AG08396 (cell line): ENCODE measurements at places on chromosomes 2 and 18.

- no peak for DNase-seq
Measured at GRCh38 chr2:236636714-236637470, 67.3 kb downstream of the ACKR3 start.

DNA sequence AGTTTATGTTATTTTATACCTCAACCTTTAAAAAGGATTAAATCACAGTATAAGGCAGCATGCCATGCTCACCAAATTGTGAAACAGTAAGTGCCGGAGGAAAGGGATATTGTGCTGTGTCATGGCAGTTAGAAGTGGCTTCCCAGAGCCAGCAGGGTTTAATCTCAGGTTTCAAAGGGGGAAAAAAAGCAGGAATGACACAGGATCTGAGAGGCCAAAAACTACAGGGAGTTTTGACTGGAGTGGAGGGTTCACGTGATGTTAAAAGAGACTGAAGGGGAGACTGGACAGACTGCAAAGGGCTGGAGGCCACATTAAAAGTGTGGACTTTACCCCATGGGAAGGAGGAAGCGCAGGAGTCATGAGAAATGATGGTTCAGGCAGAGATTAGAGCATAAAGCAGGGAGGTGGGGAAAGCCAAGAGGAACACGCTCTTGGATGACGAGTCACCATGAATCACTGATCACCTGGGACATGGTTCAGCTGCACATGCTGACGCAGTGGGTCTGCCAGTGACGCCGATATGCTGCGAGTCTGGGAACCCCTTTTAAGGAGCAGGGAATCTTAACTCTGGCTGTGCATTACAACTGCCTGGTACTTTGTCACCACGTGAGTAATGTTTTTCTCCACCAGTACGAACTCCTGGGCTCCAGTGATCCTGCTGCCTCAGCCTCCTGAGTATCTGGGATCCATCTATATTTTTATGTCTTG lies 6.1 kb downstream of the CHMP1B start:
- peak; percentile 89 for DNase-seq

- no peak for DNase-seq
Measured at GRCh38 chr2:205593891-205594290, 88.4 kb upstream of the NRP2 start.

- DNase-seq = no peak
Measured at GRCh38 chr2:43170405-43171105, 55.9 kb downstream of the ZFP36L2 start.

GRCh38 chr2:228786901-228787300 lies 484.2 kb downstream of the PID1 start:
- DNase-seq = no peak

DNA sequence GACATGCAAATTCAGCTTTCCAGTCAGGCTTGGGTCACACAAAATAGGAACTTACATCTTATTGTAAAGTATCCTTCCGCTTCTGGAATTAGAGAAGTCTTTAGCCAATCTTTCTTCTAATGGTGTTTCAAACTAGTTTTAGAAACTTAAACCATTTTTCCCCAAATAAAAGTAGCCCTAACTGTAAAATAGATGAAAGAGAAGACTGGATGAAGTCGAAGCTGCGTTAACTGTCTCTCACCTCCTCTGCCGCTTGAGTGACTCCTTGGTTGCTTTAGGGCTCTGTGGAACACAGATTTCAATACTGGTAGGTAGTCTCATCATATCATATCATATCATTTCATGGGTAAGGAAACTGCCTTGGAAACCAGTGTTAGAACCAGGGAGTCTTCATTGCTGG lies 498.4 kb downstream of the XIRP2 start:
- no peak for DNase-seq

GRCh38 chr18:79983253-79983652 lies 5.1 kb downstream of the TXNL4A start:
- no peak for DNase-seq

DNA sequence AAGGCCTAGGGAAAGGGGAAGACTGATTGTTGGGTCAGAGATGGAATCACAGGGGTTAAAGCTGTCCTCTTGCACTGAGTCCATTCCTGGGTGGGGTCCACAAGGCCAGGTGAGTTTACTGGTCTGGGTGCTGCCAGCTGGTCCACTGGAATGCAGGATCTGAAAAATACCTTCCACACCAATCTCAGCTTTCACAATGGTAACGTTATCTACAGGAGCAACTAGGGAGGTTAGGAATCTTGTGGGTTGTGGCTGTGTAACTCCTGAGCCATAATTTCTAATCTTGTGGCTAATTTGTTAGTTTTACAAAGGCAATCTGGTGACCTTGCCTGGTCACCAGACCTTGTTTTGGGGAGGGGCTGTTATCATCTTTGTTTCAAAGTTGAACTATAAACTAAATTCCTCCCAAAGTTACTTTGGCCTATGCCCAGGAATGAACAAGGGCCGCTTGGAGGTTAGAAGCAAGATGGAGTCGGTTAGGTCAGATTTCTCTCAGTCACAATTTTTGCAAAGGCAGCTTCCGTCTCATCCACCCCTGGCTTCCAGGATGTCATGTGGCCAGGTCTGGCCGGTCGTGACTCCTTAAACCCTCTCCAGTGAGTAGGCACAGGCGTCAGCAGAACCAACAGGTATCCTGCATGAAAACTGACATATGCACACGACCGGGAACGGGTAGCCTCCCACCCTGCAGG lies 123.3 kb upstream of the SH3BP4 start:
- DNase-seq = no peak

- DNase-seq = no peak
Measured at GRCh38 chr2:176589825-176590440, 320.7 kb downstream of the MTX2 start.

GRCh38 chr2:221399183-221399582 lies 172.9 kb downstream of the EPHA4 start:
- DNase-seq = no peak

GRCh38 chr18:56065086-56065485 lies 477.1 kb upstream of the TCF4 start:
- no peak for DNase-seq

- peak; percentile 78 for DNase-seq
Measured at GRCh38 chr18:45014047-45014501, 333.4 kb downstream of the SETBP1 start.

DNA sequence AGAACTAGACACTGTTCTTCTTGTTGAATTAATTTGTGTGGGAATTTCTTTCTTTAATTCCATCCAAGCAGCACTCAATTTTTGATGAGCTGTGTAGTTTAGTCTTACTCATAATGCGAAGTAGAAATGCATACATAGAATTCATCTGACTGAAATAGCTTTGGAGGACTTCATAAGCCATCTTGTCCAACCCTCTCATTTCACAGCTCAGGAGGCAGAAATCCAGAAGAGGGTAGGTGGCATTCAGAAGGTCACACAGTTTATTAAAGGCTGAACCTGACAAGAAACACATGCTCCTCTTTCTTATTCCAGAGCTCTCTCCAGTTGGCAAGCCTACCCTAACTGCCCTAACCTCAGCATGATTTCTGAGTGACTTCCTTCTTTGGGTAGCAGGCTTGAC lies 169.2 kb upstream of the NOSTRIN start:
- no peak for DNase-seq

GRCh38 chr18:48924630-48925490 lies 25.9 kb downstream of the SMAD7 start:
- no peak for DNase-seq

- DNase-seq = no peak
Measured at GRCh38 chr2:220191737-220192136, 564.3 kb downstream of the SLC4A3 start.

- DNase-seq = no peak
Measured at GRCh38 chr2:106343274-106343673, 124.9 kb downstream of the RGPD3 start.

DNA sequence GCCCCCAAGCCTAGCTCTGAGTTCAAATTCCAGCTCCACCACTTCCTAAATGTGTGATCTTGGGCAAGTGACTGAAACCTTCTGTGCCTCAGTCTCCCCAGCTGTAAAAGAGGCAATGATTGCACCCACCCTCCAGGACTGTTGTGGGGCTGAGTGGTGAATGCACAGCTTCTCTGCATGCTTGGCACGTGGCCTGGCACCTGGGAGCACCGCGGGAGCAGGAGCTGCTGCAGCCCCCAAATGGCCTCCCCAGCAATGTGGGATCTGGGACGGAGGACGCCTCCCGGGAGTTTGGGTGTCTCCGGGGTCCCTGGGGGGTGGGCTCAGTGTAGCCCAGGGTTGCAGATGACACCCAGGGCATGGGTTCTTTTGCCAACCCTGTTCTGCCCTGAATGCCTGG lies 1.6 kb downstream of the KLHL30 start:
- DNase-seq = no peak

DNA sequence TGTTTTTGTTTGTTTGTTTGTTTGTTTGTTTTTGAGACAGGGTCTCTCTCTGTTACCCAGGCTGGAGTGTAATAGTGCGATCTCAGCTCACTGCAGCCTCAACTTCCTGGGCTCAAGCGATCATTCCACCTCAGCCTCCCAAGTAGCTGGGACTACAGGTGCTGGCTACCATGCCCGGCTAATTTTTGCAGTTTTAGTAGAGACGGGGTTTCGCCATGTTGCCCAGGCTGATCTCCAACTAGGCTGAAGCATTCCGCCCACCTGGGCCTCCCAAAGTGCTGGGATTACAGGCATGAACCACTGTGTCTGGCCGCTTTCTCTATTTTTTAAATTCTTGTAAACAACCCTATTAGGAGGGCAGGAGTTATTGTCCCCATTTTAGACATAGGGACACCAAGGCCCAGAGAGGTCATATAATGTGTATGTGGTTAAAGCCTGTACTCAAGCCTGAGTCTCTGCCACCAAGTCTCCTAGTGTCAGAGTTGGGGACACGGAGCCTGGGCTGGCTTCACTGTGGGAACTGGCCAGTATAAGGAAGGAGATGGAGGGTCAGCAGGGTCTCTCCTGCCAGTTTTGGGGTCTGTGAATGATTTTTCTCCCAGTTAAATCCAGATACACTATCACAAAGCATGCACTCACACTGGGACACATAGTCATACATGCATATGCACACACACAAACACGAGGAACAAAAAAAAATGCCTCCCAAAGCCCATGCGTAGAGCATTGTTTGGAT lies 27.5 kb upstream of the MCFD2 start:
- no peak for DNase-seq

- DNase-seq = no peak
Measured at GRCh38 chr18:39636931-39637330, 2071.3 kb upstream of the CELF4 start.

DNA sequence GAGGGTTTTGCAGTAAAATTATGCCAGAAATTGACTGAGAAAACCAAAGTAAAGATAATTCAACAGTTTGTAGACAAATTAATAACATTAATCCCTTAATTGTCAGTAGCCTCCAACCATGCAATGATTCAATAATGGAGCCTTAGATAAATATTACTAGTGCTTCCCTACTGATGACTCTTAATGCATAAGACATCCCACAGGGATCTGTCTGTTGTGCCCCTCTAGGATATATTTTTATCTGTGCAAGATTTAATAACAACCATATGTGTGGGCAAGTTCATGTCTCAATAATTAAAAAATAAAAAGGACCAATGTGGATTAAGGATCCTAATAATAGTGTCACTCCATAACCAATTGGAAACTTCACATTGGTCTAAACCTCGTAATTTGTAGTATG lies 230.3 kb upstream of the TCF4 start:
- no peak for DNase-seq

DNA sequence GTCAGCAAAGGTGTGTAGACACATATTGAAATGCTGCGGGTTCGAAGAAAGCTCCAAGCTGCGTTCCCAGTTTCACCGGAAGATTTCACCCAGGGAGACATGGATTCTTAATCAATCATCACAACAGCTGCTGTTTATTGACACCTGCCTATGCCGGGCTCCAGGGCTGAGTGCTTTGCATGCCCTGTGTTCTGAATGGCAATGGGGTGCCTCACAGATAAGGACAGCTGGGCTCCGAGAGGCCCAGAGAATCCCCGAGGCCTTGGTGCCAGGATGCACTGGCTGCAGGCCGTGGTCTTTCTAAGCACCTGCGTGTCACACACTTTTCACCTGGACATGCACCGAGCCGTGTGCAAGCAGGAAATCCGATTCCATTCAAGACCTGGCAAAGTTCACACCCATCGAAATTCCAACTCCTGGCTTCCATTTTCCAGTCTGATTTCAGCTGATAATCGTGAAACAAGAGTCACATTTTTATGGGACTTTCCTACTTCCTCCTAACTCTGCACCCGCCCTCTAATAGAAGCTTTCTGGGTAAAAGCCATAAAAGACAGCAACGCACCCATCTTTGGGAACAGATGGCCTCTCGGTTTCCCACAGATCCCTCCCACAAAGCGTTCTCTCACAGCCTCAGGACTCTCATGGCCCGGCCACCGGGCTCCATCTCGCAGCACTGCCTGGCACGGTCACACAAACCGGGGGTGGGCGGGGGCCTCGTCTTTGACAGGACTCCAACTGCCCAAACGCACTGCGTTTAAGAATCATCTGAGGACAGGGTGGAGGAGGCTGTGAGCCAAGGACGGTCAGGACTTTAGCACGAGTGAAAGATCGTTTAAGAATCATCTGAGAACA lies 245.6 kb upstream of the SALL3 start:
- no peak for DNase-seq

DNA sequence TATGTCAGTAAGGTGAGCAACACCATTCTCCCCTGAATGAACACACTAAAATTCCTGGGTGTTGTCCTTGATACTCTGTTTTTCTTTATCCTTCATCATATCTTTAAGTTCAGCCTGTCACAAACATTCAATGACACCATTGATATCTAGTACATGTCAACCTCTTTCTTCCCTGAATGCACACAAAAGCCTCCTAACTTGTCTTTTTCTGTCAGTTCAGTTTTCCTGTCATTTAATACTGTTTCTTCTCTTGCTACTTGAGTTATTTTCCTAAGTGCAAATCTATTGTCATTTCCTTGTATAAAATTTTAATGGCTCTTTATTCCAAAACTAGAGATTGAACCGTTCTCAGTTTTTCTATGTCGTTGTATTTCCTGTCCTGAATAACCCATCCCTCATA lies 1107.6 kb upstream of the SLC39A10 start:
- no peak for DNase-seq

DNA sequence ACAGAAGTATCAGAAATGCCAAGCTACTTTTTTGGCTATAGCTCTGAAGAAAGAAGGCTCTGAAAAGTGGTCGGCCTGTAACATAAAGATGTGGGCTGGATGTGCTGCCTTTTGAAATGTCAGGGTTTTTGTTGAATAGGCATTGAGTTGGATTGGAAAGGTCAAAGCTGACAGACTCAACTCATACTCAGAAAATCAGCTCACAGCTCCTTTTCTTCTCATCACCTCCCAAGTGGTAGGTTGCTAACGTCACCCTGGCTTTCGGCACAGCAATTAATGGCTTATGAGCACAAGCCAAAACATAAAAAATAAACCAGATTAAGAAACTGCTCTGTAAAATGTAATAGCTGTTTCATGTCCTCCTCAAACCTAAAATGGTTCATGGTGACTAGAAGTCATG lies 68.3 kb downstream of the KCNF1 start:
- DNase-seq = no peak

GRCh38 chr2:6452702-6453481 lies 412.8 kb downstream of the CMPK2 start:
- DNase-seq = no peak

GRCh38 chr2:53559302-53559966 lies 208.2 kb upstream of the CHAC2 start:
- DNase-seq = no peak
